ENCODE measurements at places on chromosomes 1 and 21. TPM values are rescaled to one million over a fixed set of nuclear protein-coding genes. Genes with fewer than 3 reads are reported as not detected.

TINAGL1 gene
- total RNA-seq: 13.5 TPM

PLA2G4A gene
- 39.7 TPM for total RNA-seq

SYPL2 gene
- 0.44 TPM for total RNA-seq

TP73 gene
- total RNA-seq: not detected

MAD2L2 gene
- total RNA-seq: 33.0 TPM

SPRR2B gene
- total RNA-seq: not detected

C1orf210 gene
- total RNA-seq: not detected

GJA9 gene
- total RNA-seq: not detected

TTC4 gene
- 17.5 TPM for total RNA-seq

DCST1 gene
- total RNA-seq: not detected

CLCNKB gene
- total RNA-seq: 0.22 TPM

FALEC gene
- total RNA-seq: not detected

OVAAL gene
- total RNA-seq: not detected

TSPEAR gene
- total RNA-seq: not detected

REG4 gene
- total RNA-seq: not detected

CCT3 gene
- total RNA-seq: 416 TPM

CD55 gene
- total RNA-seq: 173 TPM

IL19 gene
- 1.8 TPM for total RNA-seq

IVL gene
- not detected for total RNA-seq

OR2T35 gene
- not detected for total RNA-seq

KCTD3 gene
- 24.5 TPM for total RNA-seq

HNRNPCL2 gene
- not detected for total RNA-seq

ERG gene
- total RNA-seq: 0.66 TPM

UAP1 gene
- total RNA-seq: 121 TPM

TTC22 gene
- not detected for total RNA-seq

DMBX1 gene
- total RNA-seq: not detected

IFNLR1 gene
- not detected for total RNA-seq

SUSD4 gene
- total RNA-seq: not detected

CD34 gene
- not detected for total RNA-seq

SLAMF1 gene
- total RNA-seq: under 0.01 TPM

FAM43B gene
- total RNA-seq: not detected

FMO5 gene
- 0.44 TPM for total RNA-seq

CELA3B gene
- total RNA-seq: not detected

AADACL4 gene
- total RNA-seq: not detected

HSD3B1 gene
- total RNA-seq: not detected

HOOK1 gene
- total RNA-seq: not detected

ACKR1 gene
- total RNA-seq: not detected

GSTM1 gene
- not detected for total RNA-seq

KLHDC9 gene
- 0.66 TPM for total RNA-seq

C1QC gene
- 1.0 TPM for total RNA-seq

ZNF362 gene
- 13.5 TPM for total RNA-seq

WNT3A gene
- total RNA-seq: not detected

CRNN gene
- total RNA-seq: not detected

PTGER3 gene
- 1.6 TPM for total RNA-seq

SH2D2A gene
- total RNA-seq: not detected

RIMKLA gene
- under 0.01 TPM for total RNA-seq

SPAG17 gene
- total RNA-seq: not detected

Measured in placental pericyte (primary cell).